ENCODE measurements at places on chromosomes 16 and 17. TPM values are rescaled to one million over a fixed set of nuclear protein-coding genes. Genes with fewer than 3 reads are reported as not detected.

DNA sequence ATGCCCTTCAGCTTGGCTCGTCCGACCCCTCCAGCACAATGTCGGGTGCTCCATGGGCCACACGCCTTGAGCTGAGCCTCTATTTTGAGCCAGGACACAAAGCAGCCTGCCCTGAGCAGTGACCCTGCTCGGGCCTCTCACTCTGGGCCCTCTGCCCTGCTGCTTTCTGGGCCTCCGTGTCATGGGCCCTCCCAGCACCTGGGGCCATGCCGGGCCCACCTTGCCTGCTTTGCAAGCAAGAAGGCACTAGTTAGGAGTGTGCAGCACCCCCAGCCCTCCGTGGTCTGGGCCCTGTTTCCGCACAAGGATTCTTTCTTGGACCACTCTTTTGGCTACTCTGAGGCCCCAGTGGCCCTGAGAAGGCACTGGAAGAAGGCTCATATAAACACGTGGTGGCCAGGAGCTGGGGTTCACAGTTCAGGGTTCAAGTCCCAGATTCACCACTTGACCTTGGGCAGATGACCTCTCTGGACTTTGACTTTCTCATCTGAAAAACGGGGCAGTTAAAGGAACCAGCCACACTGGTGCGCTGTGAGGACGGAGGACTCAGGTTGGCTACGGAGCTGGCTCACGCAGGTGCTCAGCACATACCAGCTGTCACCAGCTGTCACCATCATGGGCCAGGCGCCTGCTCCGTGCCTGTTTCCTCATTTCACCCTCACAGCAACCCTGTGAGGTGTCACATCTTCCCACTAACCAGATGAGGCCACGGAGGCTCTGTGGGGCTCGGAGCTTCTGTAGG, 166.0 kb upstream of the GSE1 start:
- no peak for DNase-seq

DNA sequence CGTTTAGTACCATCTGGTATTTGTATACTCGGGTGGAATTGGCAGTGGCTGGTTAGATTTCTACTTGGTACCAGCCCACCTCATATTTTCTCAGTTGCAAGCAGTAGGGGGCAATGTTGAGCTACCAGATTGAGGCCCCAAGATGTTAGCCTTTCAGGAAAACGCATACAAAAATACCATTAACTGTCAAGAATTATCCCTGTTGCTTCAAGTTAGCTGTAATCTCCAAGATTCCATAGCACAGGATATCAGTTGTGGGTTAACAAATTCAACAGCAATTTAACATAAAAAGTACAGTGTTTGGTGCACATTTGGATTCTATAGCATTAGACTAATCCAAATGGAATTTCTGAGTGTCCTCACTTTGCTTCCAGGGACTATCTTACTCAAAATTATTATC, 188.2 kb downstream of the FTO start:
- DNase-seq = no peak

GRCh38 chr16:57998992-57999365, 1.5 kb downstream of the ZNF319 start:
- DNase-seq = no peak

DNA sequence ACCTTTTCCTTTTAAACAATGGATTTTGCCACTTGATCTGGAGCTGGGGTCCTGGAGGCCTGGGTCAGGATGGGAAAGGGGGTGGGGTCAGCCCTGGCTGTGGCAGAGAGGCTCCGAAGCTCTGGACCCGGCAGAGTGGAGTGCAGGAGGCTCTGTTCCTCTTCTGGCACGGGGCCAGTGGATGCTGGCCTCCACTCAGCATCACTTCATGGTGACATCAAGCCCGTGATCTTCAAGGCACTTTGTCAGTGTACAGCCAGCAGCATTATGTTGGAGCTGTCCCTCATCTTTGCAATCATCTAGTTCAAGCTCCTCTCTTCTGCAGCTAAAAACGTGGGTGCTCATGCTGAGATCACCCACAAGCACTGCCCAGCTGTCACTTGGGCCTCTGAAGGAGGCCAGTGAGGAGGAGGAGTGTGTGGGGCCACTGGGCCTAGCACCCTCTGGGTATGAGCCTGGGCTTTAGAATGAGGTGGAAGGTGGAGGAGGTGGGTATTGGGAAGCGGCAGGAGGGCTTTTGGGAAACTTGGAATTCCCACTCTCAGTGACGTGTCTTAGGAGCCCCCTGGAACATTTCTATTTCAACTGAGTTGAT, 45.9 kb upstream of the MGAT5B start:
- no peak for DNase-seq

Gene ABCA3
- 30.3 TPM for total RNA-seq

Gene TMEM114
- not detected for total RNA-seq

Gene SETD1A
- total RNA-seq = 1.7 TPM

Gene ADPRM
- total RNA-seq = 8.2 TPM

Gene TNFRSF13B
- not detected for total RNA-seq
